ENCODE measurements at places on chromosomes 13 and 19.

- no peaks in the 10 kb centered on the region for H3K4me1 ChIP-seq
- no peaks in the 10 kb centered on the region for H3K36me3 ChIP-seq
- no peak for DNase-seq
- H3K27me3 ChIP-seq, result no peaks in the 10 kb centered on the region
- H3K4me3 ChIP-seq, result no peak overlapping the region
- H3K27ac ChIP-seq, result no peak overlapping the region
Measured at GRCh38 chr13:64438084-64438483, 2792.1 kb downstream of the PCDH9 start.

- no peak overlapping the region for H3K27ac ChIP-seq
- no peak for DNase-seq
- H3K4me1 ChIP-seq, result peaks cover 12% of the 10 kb centered on the region
Measured at GRCh38 chr13:79937311-79937710, 403.6 kb downstream of the SPRY2 start.

DNA sequence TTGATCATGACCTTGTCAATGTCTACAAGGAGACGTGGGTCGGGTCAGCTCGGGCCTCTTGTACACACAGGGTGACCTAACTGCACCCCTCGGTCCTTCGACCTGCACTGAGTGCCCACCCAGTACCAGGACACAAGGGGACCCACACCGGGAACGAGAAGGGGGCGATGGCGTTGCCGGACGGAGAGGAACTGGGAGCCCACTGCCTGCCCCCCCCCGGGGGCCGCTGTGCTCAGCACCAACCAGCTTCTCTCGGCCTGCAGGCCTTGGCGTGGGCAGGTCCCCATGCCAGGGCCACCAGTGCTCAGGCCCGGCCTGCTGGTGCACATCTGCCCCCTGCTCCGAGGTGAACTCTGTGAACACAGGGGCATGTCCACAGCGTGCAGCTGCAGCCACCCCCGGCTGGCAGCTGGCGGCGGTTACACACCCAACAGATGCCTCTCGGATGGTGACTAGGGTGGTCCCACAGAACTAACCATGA lies 14.1 kb downstream of the CFD start:
- H3K27ac ChIP-seq, result no peak overlapping the region
- no peak overlapping the region for H3K4me3 ChIP-seq
- H3K36me3 ChIP-seq, result peaks cover 68% of the 10 kb centered on the region
- no peaks in the 10 kb centered on the region for H3K27me3 ChIP-seq
- DNase-seq, result no peak

GRCh38 chr13:76865996-76866503 lies 20.2 kb downstream of the KCTD12 start:
- H3K4me1 ChIP-seq, result no peaks in the 10 kb centered on the region
- no peak overlapping the region for H3K27ac ChIP-seq
- no peak overlapping the region for H3K4me3 ChIP-seq
- H3K36me3 ChIP-seq, result no peaks in the 10 kb centered on the region
- no peak for DNase-seq

DNA sequence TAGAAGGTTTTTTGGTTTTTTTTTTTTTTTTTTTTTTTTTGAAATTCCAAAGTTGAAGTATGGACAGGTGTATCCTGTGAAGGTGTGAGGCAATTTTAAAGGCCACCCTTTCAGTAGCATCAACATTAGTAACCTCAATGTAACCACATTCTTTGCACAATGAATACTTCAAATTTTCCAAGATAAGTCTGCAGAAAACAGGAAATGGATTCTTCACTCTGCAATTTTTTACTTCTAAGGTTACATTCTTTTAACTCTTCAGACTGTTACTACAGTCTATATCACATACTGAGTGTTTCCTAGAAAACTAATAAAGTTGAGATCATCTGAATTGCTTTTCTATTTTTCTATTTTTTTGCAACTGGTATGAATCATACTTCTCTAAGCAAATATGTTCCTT lies 569.0 kb upstream of the GPC6 start:
- no peaks in the 10 kb centered on the region for H3K27me3 ChIP-seq
- H3K27ac ChIP-seq, result no peak overlapping the region
- H3K4me1 ChIP-seq, result no peaks in the 10 kb centered on the region
- H3K4me3 ChIP-seq, result no peak overlapping the region
- no peak for DNase-seq
- no peaks in the 10 kb centered on the region for H3K36me3 ChIP-seq

GRCh38 chr19:34214040-34214439 lies 40.3 kb upstream of the GARRE1 start:
- peaks cover 18% of the 10 kb centered on the region for H3K36me3 ChIP-seq
- H3K4me3 ChIP-seq, result no peak overlapping the region
- no peak for DNase-seq
- no peaks in the 10 kb centered on the region for H3K4me1 ChIP-seq

DNA sequence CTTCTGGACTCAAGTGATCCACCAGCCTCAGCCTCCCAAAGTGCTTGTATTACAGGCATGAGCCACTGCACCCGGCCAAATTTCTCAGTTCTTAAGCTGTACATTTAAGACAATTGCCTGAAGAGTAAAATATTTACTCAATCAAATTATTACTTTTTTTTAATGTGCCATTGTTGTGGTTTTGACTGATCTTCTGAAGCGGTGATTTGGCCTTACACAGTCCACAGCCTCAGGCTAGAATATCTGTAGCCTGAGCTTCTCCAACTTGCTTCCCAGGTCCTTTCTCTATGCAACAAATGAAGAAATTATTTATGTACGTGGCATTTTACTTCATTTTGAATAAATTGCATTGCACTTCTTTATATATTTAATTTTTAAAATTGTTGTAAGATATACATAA lies 281.3 kb downstream of the KLF5 start:
- H3K4me3 ChIP-seq, result no peak overlapping the region
- H3K4me1 ChIP-seq, result no peaks in the 10 kb centered on the region
- no peaks in the 10 kb centered on the region for H3K27me3 ChIP-seq
- no peak overlapping the region for H3K27ac ChIP-seq
- DNase-seq, result no peak

DNA sequence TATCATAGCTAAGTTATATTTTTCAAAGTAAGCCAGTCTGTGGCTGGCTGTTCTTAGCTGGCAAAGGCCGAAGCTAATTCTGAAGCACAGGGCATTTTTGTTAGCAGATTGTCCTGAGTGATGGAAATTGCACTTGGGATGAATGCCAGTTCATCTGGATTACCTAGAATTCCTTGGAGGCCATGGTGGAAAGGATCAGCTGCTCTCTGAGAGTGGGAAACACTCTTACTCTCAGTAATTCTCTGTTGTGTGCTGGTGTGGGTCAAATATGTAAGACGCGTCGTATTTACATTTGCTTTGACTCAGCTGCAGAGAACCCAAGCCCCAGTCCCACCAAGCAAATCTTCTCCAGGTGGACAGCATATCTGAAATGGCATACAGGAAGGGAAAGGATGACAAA lies 60.7 kb upstream of the C1QTNF9B start:
- no peaks in the 10 kb centered on the region for H3K36me3 ChIP-seq
- H3K4me1 ChIP-seq, result no peaks in the 10 kb centered on the region
- H3K27ac ChIP-seq, result no peak overlapping the region
- no peak overlapping the region for H3K4me3 ChIP-seq
- H3K27me3 ChIP-seq, result peaks cover 6% of the 10 kb centered on the region

DNA sequence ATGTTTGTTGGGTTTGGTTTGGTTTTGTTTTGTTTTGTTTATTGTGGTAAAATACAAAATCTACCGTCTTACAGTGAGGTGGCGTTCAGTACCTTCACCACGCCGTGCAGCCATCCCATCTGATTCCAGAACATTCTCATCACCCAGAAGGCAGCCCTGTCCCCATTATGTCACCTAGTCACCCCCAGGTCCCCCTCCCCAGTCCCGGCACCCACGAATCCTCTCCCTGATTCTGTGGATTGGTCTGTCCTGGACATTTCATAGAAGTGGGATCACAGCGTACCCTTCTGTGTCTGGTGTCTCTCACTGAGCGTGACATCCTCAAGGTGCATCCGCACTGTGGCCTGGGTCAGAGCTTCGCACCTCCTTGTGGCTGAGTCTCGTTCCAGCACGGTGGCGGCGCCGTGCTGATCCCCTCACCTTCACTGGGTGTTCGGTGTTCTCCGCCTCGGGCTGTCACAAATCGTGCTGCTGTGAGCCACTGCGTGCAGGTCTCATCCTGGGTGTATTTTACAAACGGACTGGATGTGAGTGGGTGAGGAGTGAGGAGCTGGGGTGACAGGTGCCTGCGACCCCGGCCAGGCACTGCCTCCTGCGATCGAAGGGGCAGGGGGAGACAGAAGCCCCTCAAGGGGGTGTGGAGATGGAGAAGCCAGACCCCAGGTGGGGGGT lies 580 bp upstream of the TEKTIP1 start:
- peaks cover 6% of the 10 kb centered on the region for H3K4me1 ChIP-seq
- no peak overlapping the region for H3K27ac ChIP-seq
- peaks cover 25% of the 10 kb centered on the region for H3K36me3 ChIP-seq
- H3K4me3 ChIP-seq, result no peak overlapping the region
- no peak for DNase-seq

- no peaks in the 10 kb centered on the region for H3K4me1 ChIP-seq
- H3K4me3 ChIP-seq, result no peak overlapping the region
- no peaks in the 10 kb centered on the region for H3K27me3 ChIP-seq
- no peak for DNase-seq
Measured at GRCh38 chr19:16435999-16436650, 35.6 kb downstream of the EPS15L1 start.

DNA sequence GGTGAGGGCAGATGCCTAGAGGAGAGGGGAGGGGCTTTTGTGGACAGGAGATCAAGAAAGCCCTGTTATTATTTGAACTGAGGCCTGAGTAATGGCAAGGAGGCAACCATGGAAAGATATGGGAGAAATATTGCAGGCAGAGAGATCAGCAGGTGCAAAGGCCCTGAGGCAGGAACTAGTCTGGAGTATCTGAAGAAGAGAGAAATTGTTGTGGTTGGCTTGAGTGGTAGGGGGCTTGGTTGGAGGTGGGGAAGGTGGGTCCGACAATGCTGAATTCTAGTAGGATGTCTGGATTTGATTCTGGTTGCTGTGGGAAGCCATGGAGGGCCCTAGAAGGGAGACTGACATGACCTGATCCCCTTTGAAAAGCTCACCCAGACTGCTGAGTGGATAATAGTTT lies 2.4 kb upstream of the URI1 start:
- no peak for DNase-seq
- no peaks in the 10 kb centered on the region for H3K36me3 ChIP-seq
- H3K4me1 ChIP-seq, result no peaks in the 10 kb centered on the region
- H3K27me3 ChIP-seq, result no peaks in the 10 kb centered on the region

Measured in neuronal stem cell (in vitro differentiated cells).